Suprapubic skin (tissue), 4 donors: ENCODE measurements at places on chromosomes 6 and 20. TPM values are rescaled to one million over a fixed set of nuclear protein-coding genes. Genes with fewer than 3 reads are reported as not detected.

Gene HSF2
- 12.4 TPM for total RNA-seq

Gene KDM1B
- total RNA-seq, result 29.9 TPM

Gene HLA-DQB1
- total RNA-seq, result 5.2 TPM

Gene SMOC2
- 22.9 TPM for total RNA-seq

Gene CST7
- 2.7 TPM for total RNA-seq

- DNase-seq, result no peak
Observed at GRCh38 chr6:37585523-37585905, 85.8 kb upstream of the CCDC167 start.

DNA sequence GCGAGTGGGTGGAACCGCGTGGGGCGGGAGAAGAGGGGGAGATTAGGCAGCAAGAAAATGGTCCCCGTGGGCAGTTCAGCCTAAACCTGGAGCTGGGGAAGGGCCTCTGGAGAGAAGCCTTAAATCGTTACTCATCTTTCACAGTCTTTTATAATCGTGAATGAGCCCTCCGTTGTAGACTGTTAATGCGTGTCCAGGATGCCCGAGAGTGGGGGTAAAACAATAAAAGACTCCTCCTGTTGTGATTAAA is 11.0 kb upstream of the ELOVL5 start:
- no peak for DNase-seq

GRCh38 chr6:136696238-136696637 is 96.0 kb downstream of the MAP3K5 start:
- no peak for DNase-seq

- no peak for DNase-seq
Observed at GRCh38 chr6:3209114-3210023, 18.1 kb downstream of the TUBB2B start.

GRCh38 chr20:24436160-24436559 is 33.3 kb upstream of the SYNDIG1 start:
- DNase-seq, result no peak

GRCh38 chr6:100899202-100899601 is 18.1 kb upstream of the ASCC3 start:
- DNase-seq, result no peak

DNA sequence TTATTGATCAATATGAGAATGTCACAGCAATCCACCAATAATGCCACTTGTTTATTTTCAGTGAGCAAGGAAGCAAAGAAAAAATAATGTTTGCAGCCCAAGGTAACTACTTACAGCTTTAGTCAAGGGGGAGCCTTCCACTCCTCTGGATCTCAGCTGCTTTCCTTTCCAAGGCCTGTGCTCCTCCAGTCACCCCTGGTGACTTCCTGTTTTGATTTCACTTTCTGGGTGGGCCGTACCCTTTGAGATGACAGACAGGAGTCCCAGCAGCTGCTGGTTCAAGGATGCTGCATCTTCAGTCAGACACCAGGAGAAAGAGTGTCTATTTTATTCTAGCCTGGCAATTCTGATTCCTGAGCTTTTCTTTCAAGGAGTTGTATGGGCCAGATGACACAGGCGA is 5.6 kb upstream of the VNN2 start:
- DNase-seq, result no peak

DNA sequence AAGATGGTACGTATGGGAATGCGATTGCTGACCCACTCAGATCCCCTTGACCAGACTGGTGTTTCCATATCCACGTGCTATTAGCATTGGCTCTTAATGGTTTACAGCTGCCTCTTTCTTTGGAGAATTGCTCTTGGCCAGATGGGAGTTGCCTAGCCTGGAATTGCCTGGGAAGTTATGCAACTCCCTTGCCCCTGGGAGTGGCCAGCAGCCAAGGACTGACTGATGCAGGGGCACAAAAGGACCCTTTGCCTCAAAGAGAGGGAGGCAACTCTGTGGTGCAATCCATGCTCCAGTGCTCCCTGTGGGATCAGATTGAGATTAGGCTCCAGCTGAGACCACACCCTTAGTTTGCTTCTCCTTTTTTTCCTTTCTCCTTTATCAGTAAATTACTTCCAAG is 203.5 kb upstream of the JAG1 start:
- peak; percentile 73 for DNase-seq

- DNase-seq, result no peak
Observed at GRCh38 chr6:20200761-20201630, 11.3 kb downstream of the MBOAT1 start.
